DMS 273 treated with DMSO at 0.1 percent for 48 hours (cell line): ENCODE measurements at places on chromosomes 4 and X.

DNA sequence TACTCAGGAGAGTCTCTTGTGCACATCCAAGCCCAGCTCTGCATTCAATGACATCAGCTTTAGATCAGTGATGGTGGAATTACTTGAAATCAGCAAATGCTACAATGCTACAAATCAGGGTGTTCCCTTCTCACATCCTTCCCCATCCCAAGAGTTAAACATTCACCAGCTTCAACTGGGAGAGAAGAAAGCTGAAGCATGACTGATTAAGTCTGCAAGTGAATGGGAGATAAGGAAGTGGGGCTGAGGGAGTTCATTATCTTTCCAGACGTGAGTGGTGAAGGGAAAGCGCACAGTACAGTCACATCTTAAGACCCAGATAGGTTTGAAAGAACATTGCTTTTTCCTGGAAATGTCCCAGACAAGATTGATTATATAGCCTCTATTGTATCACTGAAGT lies 26.2 kb upstream of the MAP9 start:
- DNase-seq, result no peak

GRCh38 chrX:129000797-129001196 lies 522.5 kb downstream of the SMARCA1 start:
- DNase-seq, result no peak

DNA sequence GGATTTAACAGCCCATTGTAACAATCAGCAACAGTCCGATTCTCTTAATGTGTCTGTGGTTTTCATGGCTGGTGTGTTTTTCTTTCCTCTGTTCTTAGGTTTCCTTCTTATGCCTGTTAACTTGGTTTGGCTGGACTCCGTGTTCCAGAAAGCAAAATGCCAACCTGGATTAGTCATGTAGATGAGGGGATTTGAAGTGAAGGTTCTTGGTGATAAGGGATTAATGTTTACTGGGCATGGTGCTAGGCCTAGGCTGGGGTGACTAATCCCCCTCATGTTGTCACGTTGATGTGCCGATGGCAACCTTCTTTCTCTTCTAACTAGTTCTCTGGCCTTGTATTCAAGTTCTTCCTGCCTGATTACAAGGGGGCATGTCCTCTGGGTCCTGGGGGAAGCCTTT lies 85.9 kb downstream of the REPS2 start:
- no peak for DNase-seq

DNA sequence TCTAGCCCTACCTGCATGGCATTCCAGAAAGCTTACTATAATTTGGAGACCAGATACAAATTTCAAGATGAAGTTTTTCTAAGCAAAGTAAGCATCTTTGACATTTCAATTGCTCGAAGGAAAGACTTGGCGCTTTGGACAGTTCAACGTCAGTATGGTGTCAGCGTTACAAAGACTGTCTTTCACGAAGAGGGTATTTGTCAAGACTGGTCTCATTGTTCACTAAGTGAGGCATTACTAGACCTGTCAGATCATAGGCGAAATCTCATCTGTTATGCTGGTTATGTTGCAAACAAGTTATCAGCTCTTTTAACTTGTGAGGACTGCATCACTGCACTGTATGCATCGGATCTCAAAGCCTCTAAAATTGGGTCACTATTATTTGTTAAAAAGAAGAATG lies 17.6 kb downstream of the THAP9 start:
- no peak for DNase-seq

- no peak for DNase-seq
Observed at GRCh38 chr4:10521424-10521823, 64.2 kb upstream of the ZNF518B start.

- DNase-seq, result no peak
Observed at GRCh38 chr4:53461244-53461643, 83.8 kb downstream of the FIP1L1 start.

DNA sequence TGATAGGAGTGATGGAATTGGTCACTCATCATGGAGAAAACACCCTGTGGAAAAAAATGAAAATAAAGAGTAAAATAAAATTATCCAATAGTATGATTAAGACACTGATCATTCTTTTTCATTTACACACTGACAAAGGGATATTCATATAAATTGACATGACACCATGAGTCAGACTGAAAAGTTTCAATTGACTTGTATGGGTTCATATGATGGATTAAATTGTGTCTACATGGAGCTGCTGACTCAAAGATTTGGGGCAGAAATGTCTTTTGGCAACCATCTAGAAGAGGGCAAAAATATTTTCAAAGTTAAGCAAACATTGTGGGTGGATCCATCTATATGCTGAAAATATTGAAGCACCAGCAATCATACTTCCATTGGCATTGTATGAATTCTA lies 153.4 kb upstream of the PPP3CA start:
- DNase-seq, result no peak

- DNase-seq, result no peak
Observed at GRCh38 chrX:43978226-43978625, 5.0 kb upstream of the NDP start.

- no peak for DNase-seq
Observed at GRCh38 chr4:112199041-112199440, 32.5 kb upstream of the AP1AR start.

DNA sequence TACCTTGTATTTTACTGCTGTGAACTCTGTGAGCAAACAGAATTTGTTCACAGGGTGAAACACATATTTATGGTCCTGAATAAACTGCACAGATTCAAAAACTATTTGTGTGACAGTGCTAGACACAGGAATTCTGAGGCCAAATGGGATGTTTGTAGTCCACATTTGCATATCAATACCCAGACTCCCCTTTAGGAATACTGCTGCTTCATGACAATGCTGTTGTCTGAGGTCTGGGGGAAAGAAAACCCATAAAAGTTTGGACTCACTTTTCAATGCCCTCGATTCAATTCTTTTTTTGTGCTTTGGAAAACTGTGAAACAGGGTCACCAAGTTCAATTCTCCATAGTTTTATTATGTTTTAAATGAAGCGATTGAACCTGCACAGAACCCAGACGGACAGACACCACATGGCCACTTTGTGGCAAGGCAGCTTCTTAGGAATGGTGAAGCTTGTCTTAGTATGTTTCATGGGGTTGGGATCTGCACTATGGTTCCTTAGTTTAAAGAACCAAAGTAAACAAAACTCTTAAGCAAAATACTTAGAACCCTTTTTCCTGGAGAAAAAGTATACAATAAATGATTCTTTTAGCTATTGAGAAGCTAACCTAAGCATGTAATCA lies 92.3 kb upstream of the MAD2L1 start:
- no peak for DNase-seq

DNA sequence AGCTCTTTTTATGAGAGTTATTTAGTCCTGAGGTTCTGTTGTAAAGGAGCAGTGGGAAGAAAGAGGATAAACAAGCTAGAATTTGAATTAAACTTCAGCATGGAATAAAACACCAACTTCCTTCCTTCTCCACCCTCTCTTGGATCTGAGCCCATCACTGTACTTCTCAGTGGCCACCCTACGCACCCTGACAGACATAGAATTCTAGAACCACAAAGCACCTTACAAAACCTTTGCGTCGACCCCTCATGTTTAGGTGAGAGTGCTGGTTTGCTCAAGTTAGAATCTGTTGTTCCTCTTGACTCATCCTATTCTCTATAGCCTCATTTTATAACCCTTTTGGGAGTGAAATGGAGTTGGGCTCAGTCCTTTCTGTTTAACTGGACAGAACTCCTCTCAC lies 84.6 kb upstream of the RPL34 start:
- no peak for DNase-seq

- no peak for DNase-seq
Observed at GRCh38 chrX:13265549-13266132, 54.2 kb downstream of the ATXN3L start.

- no peak for DNase-seq
Observed at GRCh38 chrX:109535578-109535977, 1.1 kb upstream of the NXT2 start.

GRCh38 chr4:82044141-82044993 lies 329.4 kb downstream of the HNRNPD start:
- no peak for DNase-seq

DNA sequence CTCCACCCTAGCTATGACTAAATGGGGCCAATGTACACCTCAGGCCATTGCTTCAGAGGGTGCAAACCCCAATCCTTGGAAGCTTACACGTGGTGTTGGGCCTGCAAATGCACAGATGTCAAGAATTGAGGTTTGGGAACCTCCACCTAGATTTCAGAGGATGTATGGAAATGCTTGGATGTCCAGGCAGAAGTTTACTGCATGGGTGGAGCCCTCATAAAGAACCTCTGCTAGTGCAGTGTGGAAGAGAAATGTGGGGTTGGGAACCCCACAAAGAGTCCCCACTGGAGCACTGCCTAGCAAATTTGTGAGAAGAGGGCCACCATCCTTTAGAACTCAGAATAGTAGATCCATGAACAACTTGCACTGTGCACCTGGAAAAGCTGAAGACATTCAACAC lies 284.1 kb downstream of the ANTXR2 start:
- DNase-seq, result no peak

DNA sequence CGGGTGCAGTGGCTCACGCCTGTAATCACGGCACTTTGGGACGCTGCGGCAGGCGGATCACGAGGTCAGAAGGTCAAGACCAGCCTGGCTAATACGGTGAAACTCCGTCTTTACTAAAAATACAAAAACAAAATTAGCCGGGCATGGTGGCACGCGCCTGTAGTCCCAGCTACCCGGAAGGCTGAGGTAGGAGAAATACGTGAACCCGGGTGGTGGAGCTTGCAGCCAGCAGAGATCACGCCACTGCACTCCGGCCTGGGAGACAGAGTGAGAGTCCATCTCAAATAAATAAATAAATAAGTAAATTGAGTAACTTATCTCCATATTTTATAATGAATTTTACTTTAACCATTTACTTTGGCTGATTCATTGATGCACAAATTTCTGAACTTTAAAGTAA lies 1913.3 kb downstream of the PCDH7 start:
- no peak for DNase-seq

DNA sequence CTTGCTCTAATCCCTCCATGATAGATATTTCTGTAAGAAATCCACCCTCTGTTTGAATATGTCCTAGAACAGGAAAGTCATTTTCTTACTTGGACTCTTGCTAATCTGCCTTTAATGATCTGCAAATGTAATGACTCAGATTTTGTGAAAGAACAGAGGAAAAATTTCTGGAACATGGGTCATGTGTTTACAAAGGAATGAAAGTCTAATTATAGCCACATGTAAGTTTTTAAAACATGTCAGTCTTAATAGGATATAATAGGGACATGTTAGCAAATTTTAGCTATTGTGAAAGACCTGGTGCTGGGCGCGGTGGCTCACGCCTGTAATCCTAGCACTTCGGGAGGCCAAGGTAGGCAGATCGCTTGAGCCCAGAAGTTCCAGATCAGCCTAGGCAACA lies 47.6 kb downstream of the GRK4 start:
- no peak for DNase-seq

- no peak for DNase-seq
Observed at GRCh38 chr4:120692964-120693363, 229.6 kb downstream of the PRDM5 start.

DNA sequence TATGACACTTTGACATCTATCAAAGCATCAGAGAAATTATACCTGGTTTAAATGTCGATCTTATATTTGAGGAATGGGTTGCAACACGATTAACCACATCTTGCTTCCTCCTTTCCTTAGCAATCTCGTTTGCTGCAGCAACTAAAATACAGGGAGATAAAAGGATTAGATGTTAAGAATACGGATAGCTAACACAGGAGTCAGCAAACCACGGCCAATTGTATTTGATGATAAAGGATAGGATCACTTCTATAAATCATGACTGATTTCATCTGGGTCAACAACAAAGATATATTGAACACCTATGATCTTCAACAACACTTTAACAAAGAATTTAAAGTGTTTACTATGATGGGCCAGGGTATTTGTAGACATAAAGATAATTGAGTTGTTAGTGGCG lies 5.0 kb downstream of the MAP7D3 start:
- DNase-seq, result no peak

- DNase-seq, result no peak
Observed at GRCh38 chr4:5891563-5892322, 1.1 kb downstream of the CRMP1 start.

- no peak for DNase-seq
Observed at GRCh38 chr4:32686123-32686522, 1966.0 kb downstream of the PCDH7 start.

- no peak for DNase-seq
Observed at GRCh38 chrX:9707306-9708033, 58.2 kb downstream of the GPR143 start.

DNA sequence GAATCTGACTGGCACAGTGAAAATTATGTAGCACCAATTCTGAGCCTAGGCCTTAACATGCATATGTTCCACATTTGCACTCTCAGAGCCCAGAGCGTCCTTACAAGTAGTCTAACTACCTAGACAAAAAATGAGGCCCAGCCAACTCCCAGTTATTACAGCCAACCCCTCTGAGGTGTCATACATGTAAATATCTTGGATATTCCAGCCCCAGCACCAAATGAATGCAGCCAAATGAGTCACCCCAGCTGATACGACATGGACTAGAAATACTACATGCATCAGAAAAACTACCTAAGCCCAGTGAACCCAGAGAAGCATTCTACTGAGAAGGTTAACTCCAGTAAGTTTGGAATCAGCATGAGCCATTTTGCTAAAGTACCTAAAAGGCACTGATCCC lies 145.1 kb downstream of the STPG2 start:
- no peak for DNase-seq

- peak; percentile 46 for DNase-seq
Observed at GRCh38 chr4:3292571-3293400, at the start of gene RGS12. RGS12 (plus strand) TSS chr4:3293021; CDS start chr4:3316171, 23,150 bp downstream.

DNA sequence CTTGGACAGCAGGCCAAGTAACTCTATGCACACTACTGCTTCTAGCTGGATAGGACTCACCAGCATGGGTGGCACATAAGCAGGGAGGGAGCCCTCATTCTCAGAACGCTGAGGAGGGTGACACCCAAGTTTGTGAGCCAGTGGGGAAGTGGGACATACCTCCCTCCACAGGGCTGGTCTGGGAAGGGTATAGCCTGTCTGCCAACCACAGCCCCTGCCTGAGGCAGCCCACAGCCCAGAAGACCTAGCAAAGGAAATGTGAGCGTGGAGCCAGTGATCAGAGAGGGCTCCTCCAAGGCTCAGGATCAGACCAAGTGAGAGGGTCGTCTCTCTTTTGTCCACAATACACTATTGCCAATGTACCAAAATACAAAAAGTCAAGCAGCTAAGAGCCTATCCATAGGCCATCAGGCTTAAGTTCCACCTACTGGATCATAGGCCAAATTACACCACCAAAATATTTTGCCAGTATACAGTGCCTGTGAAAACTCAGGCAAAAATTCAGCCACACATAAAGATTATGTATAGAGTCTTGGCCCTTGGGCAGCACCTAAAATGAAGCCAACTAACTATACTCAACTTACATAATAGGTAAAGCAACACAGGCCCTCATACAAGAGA lies 1203.1 kb downstream of the PCDH18 start:
- DNase-seq, result no peak
